ENCODE measurements at places on chromosomes 2 and 18. TPM values are rescaled to one million over a fixed set of nuclear protein-coding genes. Genes with fewer than 3 reads are reported as not detected.

Gene CENPA
- total RNA-seq: 30.5 TPM

Gene ASPRV1
- total RNA-seq: 1.2 TPM

Gene ASTL
- 12.2 TPM for total RNA-seq

Gene PRLH
- not detected for total RNA-seq

Gene SCN2A
- total RNA-seq: 0.06 TPM

Gene AKAIN1
- total RNA-seq: not detected

Gene BOK
- total RNA-seq: not detected

Gene UGT1A5
- total RNA-seq: not detected
